ENCODE measurements at places on chromosomes 11 and 22.

GRCh38 chr11:102879801-102880200, 5.0 kb upstream of the MMP12 start:
- no peak for DNase-seq

- DNase-seq: no peak
Measured at GRCh38 chr11:113338730-113339129, 24.3 kb downstream of the TTC12 start.

DNA sequence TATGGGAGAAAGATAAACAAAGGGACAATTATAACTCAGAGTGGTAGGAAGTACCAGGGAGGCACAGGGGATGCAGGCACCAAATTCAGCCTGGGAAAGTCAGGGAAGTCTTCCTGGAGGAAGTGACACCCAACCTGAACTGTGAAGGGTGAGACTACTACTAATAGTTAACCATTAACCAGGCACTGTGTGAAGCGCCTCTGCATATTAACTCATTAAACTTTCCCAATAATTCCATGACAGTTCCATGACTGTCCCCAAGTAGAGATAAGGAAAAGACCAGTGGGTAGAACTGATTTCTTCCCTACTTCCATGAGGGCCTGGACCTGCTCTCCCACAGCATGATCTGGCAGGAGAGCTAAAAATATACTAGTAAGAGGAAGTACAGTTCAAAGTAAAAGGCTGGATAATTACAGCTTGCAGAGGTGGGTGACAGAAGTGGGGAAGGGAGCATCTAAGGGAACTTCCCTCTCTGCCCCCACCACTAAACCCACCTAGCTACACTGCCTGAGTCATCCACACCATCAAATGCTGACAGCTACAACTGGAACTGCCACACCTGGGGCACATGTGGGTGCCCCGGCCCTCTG, 4.7 kb upstream of the AP1B1 start:
- no peak for DNase-seq

DNA sequence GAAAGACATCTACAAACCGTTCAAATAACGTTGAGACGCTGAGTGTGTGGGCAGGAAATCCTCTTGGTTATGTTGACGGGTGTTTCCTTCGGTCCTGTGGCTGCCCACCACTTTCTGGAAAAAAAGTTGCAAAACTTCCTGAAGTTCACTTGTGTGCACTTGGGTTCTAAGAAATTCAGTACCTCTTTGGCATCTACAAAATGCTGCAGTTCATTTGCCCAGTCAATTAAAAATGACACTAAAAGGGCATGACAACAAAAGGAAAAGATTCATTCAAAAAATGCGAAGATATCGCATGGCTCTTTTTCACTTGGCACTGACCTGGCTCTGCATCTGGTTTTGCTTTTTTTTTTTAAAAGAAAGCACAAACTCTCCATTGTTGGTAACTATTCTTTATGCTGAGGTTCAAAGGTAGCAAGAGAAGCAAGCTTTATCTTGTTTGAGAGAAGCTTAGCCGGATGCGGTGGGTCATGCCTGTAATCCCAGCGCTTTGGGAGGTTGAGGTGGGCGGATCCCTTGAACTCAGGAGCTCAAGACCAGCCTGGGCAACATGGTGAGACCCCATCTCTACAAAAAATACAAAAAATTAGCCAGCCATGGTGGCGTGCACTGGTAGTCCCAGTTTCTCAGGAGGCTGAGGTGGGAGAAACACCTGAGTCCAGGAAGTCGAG, 10.6 kb upstream of the XBP1 start:
- DNase-seq: no peak

DNA sequence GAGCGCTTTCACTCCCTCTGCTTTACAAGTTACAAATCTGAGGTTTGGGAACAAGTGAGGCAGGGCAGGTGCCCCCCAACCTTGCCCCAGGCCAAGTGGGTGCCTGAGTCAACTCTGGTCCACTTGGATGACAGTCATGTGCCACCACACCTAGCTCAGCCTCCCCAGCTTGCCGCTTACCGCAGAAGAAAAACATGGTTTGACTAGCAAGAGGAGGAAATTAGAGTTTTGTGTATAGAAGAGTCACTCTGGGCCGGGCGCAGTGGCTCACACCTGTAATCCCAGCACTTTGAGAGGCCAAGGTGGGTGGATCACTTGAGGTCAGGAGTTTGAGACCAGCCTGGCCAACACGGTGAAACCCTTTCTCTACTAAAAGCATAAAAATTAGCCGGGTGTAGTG, 27.7 kb upstream of the CHKA start:
- DNase-seq: no peak

GRCh38 chr11:46243796-46244109, 33.7 kb upstream of the CREB3L1 start:
- no peak for DNase-seq

DNA sequence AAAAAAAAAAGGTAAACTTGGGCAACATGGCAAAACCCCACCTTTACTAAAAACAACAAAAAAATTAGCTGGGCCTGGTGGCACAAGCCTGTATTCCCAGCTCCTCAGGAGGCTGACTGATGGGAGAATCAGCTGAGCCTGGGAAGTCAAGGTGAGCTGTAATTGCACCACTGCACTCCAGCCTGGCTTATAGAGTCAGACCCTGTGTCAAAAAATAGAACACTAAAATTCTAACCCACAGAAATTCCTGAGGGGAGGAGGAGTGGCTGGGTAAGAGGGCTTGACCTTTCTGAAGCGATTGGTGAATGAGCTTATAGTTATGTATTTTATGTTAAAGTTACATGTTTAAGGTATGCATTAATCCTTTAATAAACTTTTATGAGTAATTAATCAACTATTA, 53.3 kb downstream of the FAT3 start:
- no peak for DNase-seq

DNA sequence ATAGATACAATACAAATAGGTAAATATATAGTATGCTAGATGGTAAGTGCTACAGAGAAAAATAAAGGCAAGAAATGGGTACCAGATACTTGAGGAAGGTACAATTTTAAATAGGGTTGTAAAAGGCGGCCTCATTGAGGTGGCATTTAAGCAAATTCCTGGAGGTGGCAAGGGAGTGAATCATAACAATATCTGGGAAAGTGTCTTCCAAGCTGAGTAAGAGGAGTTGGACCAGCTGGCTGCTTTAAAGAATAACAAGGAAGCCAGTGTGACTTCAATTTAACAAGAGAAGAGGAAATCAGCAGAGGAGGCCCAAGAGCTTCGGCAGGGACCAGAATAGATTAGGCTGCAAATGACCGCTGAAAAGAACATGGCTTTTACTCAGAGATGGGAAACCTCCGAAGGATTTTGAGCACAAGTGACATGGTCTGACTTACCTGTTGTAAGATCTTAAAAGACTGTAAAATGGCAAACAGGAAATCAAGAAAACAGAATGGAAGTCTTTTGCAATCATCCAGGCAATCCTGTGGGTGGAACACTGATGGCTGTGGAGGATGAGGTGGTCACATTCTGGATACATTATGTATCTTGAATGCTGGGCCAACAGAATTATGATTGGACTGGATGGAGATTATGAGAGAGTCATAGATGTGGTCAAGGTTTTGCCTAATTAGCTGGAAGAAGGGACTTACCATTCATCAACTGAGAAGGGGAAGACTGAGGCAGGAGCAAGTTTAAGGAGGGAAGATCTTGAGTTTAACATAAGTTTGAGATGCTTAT, 77.2 kb downstream of the RDX start:
- DNase-seq: no peak

DNA sequence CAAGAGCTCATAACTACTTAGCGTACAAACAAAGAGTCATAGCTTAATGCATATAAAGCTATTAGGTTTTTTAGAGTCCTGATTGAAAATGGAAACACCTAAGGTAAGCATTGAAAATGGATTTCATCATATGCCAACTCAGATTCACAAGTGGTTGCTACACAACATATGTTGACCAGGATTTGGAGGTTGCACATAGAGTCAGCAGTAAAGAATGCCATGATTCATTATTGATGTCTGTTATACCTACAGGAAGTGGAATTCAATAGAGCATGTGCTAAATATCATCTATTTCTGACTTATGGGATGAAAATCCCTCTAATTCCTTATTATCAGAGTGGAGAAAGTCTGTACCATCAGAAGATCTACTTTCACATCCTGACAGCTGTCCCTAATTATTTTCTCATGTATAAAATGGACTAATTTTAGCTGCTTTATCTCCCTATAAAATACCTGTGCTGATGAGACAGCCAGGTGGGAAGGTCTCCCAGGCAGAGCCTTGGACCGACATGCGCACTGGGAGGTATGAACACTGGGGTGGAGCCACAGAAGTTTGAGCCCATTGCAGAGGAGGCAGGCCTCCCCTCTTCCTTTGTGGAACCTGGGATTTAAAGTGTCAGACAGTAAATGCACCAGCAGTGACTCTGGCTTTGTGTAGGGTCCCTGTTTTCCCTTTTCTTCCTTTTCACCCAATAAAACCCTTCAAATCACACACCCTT, 204.2 kb downstream of the AASDHPPT start:
- DNase-seq: no peak

GRCh38 chr11:212150-213100, 4.9 kb downstream of the RIC8A start:
- no peak for DNase-seq

DNA sequence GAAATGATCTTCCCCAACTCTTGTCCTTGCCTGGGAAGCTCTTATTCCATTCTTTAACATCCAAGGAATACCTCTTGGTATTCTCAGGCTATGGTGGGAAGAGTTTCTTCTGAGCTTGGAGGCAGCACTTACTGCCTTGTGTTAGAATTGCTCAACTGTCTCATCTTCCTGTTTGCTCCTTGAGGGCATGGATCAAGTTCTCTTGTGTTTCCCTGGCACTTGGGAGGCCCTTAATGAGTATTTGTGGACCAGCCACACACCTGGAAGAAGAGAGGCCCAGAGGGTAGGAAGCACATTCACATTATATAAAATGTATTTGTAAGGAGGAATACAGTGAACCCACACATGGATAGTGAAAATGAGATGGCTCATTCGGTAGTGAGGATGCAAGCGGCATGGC, 3.4 kb upstream of the SORL1-AS1 start:
- DNase-seq: no peak

All from stimulated activated CD4-positive, alpha-beta T cell treated with anti-CD3 and anti-CD28 coated beads, Interleukin-2, amount 100 ng/mL, for 24 hours (primary cell).